ENCODE measurements at places on chromosomes 13 and 19. TPM values are rescaled to one million over a fixed set of nuclear protein-coding genes. Genes with fewer than 3 reads are reported as not detected.

The CEACAM19 gene
- 5.3 TPM for total RNA-seq

The IGFL4 gene
- total RNA-seq = 4.1 TPM

The NDFIP2 gene
- 54.8 TPM for total RNA-seq

The LYPD5 gene
- total RNA-seq = 4.7 TPM

The ZNF135 gene
- 40.4 TPM for total RNA-seq
